ENCODE measurements at places on chromosomes 12 and 14.

DNA sequence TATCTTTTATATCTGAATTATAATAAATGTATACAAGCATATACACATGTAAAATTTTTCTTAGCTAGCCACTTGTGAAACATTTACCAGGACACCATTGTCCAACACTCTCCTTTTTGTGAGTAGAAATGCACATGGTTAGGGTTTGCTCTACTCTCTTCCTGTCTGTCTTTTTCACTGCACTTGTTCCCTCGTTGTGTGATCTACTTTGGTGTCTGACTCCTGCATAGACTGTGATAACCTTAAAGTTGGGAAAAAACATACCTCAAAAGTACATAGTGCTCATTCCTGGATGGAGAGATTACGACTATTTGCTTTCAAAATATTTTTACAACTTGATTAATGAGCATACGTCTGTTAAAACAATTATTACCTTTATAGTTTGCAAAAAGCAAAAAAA lies 294.1 kb upstream of the FLRT2 start:
- DNase-seq: no peak

DNA sequence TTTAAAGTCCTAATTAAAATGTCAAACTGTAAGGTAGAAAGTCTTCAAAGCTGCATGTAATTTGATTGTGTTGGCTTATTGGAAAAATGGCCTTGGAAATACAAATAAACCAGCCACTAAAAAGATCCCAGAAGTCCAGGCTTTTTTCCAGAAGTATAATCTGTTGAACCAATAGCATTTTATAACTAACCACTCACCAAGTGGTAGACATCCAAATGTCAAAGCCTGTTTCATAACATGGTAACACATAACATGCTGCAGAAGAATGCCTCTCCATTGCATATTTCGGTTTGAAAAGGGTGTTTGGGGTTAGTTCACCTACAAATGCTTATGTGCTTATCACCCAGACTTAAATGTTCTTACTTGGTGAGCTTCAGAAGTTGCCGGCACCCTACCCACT lies 183.7 kb upstream of the DIO2 start:
- DNase-seq: no peak

- DNase-seq: no peak
These were observed 84.5 kb upstream of the AMN1 start for GRCh38 chr12:31813305-31813704.

GRCh38 chr14:104344818-104345620 lies 206.6 kb downstream of the KIF26A start:
- no peak for DNase-seq

GRCh38 chr14:100651999-100652508 lies 64.8 kb upstream of the BEGAIN start:
- DNase-seq: no peak

DNA sequence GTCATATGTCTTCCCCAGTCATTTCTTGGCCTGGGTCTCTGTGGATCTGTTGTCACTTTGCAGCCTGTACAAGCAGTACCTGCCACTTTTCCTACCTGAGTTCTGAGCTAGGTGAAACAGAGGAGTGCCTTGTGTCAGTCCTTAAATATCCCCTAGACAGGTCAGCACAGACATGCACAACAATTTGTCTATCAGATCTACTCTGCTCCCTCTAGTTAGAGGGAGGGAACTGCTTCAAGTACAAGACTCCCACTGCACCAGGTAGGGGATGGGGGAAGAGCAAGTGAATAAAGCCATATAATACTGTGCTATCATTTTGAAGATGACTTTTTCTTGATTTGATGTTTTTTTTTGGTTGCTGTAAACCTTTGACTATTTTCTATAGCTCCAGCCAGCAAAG lies 39.4 kb downstream of the MIPOL1 start:
- DNase-seq: no peak

GRCh38 chr12:40435251-40435650 lies 210.5 kb downstream of the LRRK2 start:
- no peak for DNase-seq

DNA sequence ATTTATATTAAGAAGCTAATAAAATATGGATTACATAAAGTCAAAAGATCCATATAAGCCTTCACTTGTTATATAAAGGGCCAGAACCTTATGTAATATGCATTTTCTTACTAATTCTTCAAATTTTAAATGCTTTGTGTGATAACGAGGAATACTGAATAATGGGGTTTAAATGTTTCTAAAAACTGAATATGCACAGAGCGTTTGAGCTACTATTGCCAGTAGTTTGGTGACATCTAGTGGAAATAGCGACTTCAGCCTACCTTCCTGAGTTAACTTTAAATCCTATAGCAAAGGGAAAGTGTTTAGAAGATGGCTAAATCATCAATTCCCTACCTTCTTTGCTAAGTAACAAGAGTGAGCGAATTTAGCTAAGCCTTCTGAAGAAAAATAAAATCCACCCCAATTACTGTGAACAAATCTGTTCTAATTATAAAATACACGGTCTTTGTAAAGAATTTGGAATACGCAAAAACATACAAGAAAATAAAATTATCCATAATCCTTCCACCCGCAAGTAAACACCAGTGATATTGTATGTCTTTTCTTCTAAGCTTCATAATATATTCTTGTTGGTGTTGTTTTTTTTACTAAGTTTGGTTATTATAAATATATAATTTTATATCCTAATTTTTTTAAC lies 115.5 kb upstream of the G2E3 start:
- no peak for DNase-seq

DNA sequence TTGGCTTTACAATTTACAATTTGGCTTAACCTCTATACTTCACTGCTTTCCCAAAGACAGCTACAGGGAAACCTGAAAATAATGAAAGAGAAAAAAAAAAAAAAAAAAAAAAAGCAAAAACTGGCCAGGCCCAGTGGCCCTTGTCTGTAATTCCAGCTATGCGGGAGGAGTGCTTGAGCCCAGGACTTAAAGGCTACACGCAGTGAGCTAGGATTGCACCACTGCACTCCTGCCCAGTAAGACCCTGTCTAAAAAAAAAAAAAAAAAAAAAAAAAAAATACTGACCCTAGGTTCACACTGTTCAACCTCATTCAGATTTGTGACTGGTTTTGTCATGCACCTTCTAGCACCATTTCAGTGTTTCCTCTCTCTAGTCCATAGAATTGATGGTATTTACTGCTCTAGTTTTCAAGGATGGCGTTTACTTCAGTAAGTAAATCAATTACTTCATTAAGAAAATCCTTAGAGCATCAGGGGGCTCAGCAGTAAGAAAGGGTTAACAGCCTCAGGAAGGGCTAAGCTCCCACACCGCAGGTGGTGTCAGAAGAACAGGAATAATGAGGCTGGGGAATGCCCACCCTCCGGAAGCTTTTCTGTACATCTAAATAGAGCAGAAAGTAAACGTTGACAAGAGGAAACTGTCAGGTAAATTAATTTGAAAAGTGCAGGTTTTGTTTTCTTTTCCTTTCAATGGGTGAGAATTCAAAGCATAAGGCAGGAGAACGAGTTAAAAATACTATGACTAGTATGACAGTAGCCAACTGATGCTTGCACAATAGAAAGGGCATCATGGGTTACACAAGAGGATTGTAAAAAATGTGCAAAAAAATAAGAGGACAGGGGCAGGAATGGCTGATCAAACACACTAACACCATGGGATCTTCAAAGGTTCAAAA lies 115.0 kb upstream of the MDM1 start:
- DNase-seq: no peak

- no peak for DNase-seq
These were observed 331.8 kb upstream of the SFSWAP start for GRCh38 chr12:131378861-131379665.

- DNase-seq: no peak
These were observed 146.9 kb downstream of the PRKCH start for GRCh38 chr14:61468063-61468825.

DNA sequence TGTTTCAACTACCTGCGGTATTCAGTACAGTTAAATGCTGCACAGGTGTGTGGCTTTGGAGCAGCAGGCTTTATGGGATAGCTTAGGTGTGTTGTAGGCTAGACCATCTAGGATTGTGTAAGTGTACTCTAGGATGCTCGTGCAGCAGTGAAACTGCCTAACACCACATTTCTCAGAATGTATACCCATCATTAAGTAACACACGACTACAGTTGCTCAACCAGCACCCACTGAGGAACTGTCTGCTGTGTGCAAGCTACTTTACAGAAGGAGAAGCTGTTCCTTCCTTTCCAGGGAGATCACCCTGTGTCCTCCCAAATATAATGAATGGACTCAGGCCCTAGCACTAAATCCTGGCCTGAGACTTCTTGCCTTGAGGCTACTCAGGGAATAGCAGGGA lies 94.8 kb downstream of the SLC24A4 start:
- DNase-seq: no peak

DNA sequence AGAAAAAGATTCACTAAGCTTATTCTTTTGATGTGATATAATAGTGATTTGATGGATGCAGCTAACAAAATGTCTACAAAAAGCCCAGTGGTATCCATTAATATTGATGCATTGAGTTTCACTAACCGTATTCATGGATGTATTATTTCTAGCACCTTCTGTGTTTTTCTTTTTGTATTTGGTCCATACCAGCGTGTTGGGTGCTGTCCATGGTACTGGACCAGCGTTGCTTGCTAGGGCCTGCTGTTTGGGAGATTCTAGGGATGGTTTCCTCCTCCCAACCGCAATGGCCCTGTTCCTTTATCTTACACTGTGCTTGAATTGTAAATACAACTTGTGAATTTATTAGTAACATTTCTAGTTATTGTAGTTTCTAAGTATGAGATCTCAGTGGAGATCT lies 31.7 kb downstream of the ANO4 start:
- peak; percentile 1 for DNase-seq

DNA sequence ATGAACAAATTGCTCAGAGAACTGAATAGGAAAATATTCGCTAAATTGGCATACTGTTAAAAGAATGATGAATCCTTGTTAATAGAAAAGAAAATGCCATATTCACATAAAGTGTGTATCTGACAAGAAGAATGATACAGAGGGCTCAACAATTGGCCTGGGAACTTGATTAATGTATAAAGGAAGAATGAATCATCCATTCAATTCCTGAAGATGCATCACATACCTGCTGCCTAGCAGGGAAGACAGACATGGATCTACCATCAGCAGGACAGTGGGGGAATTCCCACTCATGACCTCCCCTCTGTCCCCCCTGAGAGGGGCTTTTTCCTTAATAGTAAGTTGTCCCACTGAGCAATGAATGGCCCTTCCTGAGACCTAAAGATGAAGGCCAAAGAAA lies 13.5 kb downstream of the PTPN21 start:
- DNase-seq: no peak

DNA sequence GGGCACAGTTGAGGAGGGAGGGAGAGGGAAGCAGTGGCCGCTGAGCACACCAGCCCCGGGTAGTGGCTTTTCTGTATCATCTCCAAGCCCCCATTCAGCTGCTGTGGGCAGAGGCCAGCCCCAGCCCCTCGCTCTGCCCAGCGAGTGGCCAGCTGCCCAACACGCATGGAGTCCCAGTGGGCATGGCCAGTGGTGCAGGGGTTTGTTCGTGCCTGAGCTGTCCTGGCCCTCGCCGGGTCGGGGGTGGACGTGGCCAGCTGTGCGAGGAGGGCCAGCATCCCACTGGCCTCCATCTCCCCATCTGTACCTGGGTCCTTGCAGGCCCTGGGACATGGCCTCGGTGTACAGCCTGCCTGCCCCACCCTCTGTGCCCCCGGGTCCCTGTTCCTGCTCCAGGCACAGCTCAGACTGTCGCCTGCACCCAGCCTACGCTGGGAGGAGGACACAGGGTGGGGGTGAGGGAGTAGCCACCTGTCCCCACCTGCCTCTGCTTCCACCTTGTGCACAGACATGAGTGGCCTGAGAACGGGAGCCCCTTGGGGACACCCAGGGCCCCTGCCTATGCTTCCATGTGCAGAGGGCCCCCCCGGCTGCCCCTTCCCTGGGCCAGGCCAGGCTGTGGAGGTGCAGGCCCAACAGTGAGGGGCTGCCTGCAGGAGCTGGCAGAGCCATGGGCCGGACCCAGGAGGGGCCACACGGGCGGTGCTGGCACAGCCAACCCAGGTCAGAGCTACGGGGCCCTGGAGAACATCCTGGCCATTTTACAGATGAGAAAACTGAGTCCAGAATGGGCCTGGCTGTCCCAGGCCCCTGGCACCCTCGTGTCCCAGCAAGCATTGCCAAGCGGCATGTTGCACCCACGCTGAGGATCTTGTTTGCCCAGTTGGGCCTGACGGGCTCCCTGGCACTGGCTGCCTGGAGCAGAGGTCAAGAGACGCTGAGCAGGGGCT lies 4.3 kb downstream of the INF2 start:
- DNase-seq: no peak

DNA sequence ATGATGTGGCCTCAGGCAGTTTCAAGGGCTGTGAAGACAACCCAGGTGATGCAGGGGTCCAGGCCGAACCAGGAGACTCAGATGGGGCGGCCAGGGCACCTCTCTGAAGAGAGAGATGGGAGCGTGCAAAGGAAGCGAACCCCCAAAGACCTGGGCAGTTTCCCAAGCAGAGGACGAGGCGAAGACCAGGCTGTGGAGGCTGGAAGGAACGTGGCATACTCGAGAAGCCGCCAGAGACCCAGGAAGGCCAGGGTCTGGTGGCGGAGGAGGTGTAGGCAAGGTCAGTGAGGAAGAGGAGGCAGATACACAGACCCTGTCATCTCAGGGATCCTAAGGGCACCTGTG lies 24.7 kb downstream of the LTBP2 start:
- no peak for DNase-seq

DNA sequence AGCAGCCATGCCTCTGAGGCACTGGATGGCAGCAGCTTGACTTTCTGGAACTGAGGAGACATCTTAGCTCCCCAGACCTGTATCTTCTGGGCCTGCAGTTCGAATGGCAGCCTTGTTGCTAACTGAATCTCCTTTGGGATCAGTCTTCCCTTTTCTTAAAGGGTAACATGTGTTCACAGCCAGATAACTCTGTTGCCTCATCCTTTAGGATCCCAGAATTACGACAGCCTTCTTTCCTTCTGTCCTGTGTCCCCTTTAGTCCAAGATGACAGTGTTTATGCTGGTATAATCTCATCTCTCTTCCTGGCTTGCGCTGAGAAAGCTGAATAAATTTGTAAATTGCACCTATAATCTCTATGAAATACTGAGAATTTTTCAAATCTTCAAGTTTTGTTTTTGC lies 9.1 kb upstream of the ERC1 start:
- DNase-seq: no peak

DNA sequence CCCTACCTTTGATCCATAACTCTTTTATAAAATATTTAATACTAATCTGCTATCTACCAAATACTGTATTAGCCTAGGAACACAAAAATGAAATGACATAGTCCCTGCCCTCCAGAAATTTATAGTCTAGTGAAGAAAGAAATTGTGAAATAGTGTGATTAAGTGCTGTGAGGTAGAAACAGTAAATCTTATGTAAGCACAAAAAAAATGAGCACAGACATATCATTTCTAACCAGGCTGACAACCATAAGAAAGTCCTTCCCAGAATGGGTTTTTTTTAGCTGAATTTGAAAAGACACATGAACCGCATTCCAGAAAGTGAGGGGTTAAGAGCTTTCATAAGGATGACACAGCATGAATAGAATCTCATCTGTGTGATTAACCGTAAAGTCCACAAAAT lies 145.9 kb downstream of the SOX5 start:
- DNase-seq: no peak

GRCh38 chr14:102893452-102893851 lies 29.0 kb upstream of the AMN start:
- DNase-seq: no peak

GRCh38 chr12:52977170-52977569 lies 28.3 kb downstream of the KRT18 start:
- DNase-seq: no peak

Data from activated CD4-positive, alpha-beta T cell treated with anti-CD3 and anti-CD28 coated beads, Interleukin-2, amount 50 U/mL, for 16 hours (primary cell).